Activated T-cell treated with anti-CD3 and anti-CD28 coated beads, Interleukin-2, amount 50 U/mL, for 4 hours (primary cell): ENCODE measurements at places on chromosomes 1 and 21. TPM values are rescaled to one million over a fixed set of nuclear protein-coding genes. Genes with fewer than 3 reads are reported as not detected.

RCSD1 gene
- 15.4 TPM for total RNA-seq

GPX7 gene
- 19.1 TPM for total RNA-seq

ASCL5 gene
- total RNA-seq: not detected

DNA sequence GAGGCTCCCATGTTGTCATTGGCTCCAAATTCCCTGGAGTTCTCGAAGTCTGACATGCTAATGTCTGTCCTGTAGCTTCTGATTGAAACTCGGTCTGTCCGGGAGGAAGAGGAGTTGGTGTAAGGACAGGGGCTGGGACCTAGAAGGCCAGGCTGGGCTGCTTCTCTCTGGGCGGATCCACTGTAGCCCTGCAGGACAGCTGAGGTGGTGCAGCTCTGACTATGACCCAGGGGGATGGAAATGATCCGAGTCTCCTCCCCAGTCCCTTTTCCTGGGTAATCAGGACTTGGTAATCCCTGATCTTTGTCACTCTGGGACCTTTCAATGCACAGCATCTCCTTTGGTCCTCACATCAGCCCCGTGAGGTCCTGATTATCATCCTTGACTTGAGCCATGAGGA is 10.0 kb upstream of the FCMR start:
- no peak for DNase-seq

DNA sequence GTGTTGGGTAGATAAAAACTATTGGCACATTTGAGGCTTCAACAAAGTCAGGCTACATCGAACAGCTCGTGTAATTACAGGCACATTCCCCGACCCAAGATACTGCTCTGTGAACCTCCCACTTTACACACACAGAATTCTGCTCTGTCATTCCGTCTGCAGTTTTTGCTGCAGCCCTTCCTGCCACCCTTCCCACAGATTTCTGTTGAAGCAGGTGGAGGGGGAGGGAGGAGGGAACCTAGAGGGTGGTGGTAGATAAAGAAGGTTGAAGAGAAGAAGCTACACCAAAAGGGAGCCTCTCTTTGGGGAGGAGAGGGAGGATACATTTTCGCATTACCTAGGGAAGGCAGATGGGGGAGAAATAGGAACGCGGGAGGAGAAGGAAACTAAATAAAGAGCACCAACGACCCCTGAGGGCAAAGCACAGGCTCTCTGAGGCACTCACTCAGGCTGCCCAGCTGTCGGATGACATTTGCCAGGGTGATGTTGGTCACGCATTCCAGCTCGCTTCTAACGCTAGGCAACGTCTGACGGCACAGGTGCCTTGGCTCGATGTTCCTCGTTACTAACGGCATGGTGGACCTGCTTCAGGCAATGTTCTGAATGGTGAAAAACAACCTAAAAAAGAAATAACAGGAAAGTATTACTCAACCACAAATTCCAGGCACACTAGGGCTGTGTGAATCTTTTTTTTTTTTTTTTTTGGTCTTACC is 36.0 kb downstream of the GPR3 start:
- DNase-seq: peak; percentile 14

GRCh38 chr1:112034277-112034676 is 44.8 kb upstream of the KCND3 start:
- DNase-seq: no peak

- no peak for DNase-seq
Measured at GRCh38 chr1:208528578-208529240, 284.5 kb upstream of the PLXNA2 start.

- no peak for DNase-seq
Measured at GRCh38 chr1:205064301-205064700, 20.0 kb downstream of the TMEM81 start.

DNA sequence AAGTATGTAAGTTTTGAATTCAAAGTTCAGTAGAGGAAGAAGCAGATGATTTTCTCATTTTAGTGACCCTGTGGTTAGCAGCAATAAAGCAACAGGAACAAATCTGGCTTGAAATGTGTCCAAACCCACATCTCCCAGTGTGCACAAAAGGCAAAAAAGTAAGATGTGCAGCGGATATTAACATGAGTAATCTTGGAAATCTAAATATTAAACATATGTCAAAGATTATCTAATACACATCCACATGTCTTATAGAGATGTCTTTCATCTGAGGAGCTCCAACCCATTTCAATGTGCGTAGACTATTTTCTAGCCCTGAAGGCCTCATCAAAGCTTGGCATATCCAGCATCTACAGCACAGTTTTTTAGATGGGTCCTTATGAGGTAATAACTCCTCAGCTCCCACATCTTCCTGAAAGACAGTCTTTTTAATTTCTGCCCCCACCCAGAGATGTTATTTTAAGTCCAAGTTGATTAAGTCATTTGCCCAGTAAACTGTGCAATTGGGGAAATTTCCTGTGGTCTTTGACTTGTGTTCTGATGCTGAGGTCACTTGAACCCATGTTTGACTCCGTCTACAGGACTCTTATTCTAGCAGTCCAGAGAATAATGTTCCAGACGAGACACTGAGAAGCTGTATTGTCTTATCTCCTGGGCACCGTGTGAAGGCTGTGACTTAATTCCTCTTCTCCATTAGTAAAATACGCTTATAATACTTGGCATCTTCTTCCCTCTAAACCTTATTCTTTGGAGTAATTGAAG is 73.7 kb downstream of the LMO4 start:
- DNase-seq: no peak

GRCh38 chr1:224054012-224054411 is 59.9 kb upstream of the FBXO28 start:
- no peak for DNase-seq

DNA sequence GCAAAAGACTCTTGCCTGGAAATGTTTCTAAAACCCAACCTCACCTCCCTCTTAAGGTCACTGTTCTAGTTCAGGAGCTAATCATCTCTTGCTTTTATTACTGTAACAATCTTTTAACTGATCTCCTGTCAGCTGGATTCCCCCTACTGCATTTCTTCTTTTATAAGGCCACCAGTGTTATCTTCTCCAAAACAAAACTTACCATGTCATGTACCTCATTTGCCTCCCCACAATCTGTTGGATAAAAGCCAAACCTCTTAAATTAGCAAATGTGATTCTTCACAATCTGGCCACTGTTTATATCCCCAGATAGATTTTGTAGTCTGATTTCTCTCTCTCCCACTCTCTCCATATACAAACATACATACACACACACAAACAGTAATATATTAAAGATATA is 143.3 kb downstream of the DENND1B start:
- DNase-seq: no peak

DNA sequence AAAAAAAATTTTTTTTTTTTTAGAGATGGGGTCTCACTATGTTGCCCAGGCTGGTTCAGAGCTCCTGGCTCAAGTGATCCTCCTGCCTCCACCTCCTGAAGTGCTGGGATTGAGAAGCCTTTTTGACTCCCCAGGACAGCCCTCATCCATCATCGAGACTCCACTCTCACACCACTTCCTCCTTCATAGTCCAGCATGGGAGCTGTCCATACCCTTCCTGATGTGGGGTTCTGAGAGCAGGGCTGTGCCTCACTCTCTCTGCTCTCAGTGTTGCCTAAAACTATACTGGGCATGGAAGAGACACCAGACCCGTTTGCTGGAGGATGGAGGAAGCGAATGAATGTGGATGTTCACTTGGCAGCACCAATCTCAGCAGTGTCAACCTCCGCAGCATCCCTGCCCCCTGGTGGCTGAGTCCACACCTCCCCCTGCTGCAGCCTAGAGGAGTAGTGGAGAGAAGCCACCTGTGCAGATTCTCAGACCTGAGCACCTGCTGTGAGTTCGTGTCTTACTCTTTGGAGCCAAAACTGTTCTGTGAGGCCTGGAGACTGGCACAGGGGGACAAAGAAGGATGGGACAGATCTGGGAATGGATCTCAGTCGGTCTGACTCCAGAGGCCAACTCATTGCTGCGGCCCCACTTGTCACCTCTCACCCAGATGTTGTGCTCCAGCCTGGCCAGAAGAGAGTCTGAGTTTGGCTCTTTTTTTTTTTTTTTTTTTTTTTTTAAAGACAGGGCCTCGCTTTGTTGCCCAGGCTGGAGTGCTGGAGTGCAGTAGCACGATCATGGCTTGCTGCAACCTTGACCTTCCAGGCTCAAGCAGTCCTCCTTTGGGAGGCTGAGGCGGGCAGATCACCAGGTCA is 17.7 kb downstream of the TINAGL1 start:
- peak; percentile 67 for DNase-seq

DNA sequence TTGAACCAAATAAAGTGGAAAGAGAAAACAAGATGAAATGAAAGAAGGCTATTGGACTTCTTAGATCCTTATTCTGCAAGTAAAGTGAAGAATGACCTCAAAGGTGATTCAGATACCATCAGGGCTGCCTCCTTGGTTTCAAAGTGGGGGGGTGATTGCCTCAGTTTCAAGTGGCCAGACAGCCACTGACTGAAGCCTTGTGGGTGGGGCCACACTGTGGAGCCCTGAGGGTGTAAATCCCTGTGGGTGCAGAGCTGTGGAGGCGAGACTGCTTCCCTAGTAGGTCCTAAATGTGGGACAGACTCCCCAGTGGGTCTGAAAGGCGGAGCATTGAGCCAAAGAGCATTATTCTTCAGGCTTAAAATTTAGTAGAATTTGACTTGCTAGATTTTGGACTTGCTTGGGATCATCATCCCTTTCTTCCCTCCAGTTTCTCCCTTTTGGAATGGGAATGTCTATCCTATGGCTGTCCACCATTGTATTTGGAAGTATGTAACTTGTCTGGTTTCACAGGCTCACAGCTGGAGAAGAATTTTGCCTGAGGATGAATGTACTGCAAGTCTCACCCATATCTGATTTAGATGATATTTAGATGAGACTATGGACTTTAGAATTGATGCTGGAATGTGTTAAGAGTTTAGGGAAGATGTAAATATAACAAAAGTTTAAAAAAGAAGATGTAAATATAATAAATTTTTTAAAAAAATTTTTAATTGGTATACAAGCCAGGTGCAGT is 71.6 kb upstream of the SOX13 start:
- no peak for DNase-seq

ADAM30 gene
- not detected for total RNA-seq

DNA sequence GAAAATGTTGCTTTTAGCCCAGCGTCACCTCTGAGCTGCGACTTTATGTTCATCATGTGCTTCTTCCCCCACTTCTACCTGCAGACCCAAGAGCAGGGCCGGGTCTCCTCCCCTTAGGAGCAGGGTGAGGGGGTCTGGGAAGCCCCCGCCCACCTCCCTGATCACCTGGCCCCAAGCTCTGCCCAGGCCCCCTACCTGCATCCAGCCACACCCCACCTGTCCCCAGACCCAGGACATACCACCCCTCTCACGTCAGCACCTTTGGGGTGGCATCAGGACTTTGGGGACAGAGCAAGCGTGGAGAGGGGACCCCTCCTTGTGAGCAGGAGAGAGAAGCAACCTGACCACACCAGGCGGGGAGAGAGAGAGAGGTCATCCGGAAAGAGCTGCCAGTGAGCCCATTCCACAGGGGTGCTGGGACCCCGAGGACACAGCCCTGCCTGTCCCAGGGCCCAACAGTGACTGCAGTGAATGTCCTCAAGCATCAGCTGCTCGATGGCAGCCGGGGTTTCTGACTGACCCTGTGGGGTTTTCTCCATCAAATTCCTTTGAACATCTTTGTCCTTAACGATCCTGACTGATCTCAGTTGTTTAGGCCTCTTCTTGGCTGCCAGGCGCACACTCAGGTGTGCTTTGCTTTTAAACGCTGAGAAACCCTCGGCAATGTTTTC is 42.8 kb upstream of the COL18A1 start:
- no peak for DNase-seq

DNA sequence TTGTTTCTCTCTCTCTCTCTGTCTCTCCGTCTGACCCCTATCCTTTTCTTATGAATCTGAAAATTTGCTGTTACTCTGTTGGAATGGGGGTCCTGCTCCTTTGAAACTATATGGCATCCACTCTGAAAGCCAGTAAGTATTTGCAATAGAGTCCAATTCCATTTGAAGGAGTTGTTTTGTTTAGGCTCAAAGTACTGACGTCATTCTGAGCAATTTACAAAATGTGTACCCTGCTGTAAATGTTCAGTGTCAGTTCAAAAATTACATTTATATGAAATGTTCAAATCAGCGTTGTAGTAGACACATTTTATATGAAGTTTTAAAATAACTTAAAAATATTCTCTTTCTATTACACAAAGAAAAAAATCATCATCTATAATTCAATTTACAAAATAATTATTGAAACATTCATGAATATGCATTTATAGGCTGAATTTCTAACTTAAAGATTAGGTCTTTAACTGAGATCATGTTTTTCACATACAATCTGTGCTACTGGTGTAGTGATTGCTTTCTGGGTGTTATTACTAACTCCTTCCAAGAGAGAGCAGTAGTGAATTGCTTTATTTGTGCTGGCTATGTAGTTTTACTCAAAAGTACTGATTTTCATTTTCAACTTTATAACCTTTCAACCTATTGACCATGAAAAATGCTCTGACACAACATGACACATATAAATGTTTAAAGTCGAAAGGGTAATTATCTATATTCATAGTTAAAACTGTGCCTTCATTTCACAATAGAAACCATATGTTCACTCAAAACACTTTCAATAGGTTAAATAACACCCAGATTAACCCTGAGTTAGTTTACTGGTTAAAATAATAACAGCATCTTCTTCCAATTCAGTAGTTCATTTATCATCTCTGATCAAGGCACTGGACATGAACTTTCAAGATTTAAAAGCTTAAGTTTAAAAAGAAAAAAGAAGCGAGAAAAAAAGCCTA is 253.1 kb upstream of the ADGRL4 start:
- no peak for DNase-seq

GRCh38 chr1:154199563-154199879 is 6.6 kb downstream of the CFAP141 start:
- DNase-seq: no peak

DNA sequence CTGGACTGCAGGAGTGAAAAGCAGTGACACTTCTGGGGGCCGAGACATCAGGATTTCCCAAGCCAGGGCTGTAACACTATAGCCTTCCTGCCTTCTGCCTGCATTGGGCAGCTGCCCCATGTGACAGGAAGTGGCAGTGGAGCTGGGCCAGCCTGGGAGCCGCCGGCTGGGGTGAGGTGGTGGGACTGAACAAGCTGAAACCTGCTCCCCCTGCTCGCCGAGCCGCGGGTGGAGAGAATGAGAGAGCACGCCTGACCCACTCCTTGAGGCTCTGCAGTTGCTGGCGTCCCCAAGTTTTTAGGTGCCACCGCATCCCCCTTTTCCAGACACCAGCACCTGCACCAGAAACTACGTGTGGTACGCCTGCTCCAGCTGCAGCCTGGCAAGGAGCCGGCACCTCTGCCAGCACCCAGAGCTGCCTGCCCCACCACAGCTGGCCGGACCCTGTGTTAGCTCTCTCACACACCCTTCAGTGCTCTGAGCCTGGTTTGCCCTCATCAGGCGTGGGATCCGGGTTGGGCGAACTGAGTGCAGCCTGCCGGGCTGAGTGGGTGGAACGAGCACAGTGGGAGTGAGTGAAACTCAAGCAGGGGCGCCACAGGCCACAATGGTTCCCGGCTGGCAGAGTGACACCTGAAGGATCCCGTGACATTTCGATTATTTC is 119.4 kb downstream of the AKT3 start:
- DNase-seq: no peak

VWA1 gene
- total RNA-seq: 0.58 TPM

GRCh38 chr1:224065455-224065854 is 48.5 kb upstream of the FBXO28 start:
- DNase-seq: no peak

DNA sequence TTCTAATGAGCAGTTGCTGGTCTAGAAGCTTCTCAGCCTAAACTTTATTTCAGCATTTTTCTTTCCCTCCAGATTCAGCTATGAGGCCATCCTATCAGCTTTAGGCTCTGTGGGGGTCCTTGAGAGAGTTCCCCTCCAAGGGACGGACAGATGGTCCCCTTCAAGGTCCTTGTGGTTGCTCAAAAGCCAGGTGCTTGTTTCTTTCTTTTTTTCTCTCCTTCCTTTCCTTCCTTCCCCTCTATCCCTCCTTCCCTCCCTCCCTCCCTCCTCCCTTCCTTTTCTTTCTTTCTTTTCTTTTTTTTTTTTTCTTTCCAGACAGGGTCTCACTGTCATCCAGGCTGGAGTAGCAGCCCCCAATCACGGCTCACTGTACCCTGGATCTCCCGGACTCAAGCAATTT is 1.2 kb upstream of the IL6R start:
- no peak for DNase-seq
